ENCODE measurements at places on chromosomes 4 and X.

GRCh38 chr4:156578005-156578404, 393.6 kb downstream of the PDGFC start:
- no peak for DNase-seq

DNA sequence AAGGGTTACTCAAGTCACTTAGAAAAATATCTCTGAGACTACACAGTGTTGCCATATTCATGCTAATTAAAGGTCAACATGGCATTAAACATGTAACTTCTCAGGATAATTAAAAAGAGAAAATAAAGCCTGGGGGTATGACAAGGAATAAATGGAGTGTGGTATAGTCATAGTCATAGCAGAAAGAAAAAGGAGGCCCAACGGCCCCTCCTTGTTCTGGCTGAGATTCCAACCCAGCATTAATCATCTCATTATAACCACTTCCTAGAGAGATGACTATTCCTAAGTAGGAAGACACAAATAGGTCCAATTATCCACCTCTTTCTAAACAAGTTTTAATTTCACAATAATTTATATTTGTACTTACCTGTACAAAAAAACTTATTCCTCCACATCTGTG, 778.4 kb upstream of the AADAT start:
- no peak for DNase-seq

DNA sequence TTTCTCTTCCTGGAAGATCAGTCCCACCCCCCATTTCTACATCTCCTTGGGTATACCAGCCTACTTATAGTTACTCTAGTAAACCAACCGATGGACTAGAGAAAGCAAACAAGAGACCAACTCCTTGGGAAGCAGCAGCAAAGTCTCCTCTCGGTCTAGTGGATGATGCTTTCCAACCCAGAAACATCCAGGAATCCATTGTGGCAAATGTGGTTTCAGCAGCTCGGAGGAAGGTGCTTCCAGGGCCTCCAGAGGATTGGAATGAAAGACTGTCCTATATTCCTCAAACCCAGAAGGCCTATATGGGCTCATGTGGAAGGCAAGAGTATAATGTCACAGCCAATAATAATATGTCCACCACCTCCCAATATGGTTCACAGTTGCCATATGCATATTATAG, 78.2 kb upstream of the MYOZ2 start:
- DNase-seq = no peak

GRCh38 chr4:98092833-98093439, 50.3 kb downstream of the STPG2 start:
- no peak for DNase-seq
